Activated naive CD4-positive, alpha-beta T cell treated with anti-CD3 and anti-CD28 coated beads, Interleukin-2, amount 50 U/mL, for 72 hours (primary cell): ENCODE measurements at places on chromosomes 2 and 18. TPM values are rescaled to one million over a fixed set of nuclear protein-coding genes. Genes with fewer than 3 reads are reported as not detected.

Gene DSG1
- not detected for total RNA-seq

Gene NTSR2
- not detected for total RNA-seq

Gene GCKR
- not detected for total RNA-seq

Gene BIN1
- total RNA-seq, result 98.3 TPM

- no peak for DNase-seq
Measured at GRCh38 chr2:6352247-6352646, 513.5 kb downstream of the CMPK2 start.

DNA sequence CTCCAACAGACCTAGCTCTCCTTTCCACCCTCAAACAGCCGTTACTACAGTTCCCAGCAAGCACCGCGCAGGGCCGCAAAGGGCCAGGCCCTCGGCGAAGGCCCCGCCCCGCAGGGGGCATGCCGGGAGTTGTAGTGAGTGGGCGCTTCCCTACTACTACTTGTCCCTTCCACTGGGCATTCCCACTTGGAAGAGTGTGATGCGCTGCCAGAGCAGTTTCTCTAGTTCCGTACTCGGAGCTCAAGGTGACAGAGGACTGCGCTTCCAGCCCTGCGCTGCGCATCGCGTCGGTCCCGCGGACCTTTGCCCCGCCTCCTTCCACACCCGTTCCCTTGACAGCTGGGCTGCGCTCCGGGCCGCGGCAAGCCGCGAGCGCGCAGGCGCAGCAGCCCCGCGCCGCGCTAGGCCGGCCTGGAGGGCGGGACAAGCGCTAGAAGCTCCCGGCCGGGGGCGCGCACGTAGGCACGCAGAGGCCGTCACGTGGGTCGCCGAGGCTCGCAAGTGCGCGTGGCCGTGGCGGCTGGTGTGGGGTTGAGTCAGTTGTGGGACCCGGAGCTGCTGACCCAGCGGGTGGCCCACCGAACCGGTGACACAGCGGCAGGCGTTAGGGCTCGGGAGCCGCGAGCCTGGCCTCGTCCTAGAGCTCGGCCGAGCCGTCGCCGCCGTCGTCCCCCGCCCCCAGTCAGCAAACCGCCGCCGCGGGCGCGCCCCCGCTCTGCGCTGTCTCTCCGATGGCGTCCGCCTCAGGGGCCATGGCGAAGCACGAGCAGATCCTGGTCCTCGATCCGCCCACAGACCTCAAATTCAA is at the start of gene VAPA:
VAPA (plus strand) TSS at position 491 of the 808 bp plus-strand sequence; CDS start at position 732, 241 bp downstream.
- DNase-seq, result peak; percentile 91

DNA sequence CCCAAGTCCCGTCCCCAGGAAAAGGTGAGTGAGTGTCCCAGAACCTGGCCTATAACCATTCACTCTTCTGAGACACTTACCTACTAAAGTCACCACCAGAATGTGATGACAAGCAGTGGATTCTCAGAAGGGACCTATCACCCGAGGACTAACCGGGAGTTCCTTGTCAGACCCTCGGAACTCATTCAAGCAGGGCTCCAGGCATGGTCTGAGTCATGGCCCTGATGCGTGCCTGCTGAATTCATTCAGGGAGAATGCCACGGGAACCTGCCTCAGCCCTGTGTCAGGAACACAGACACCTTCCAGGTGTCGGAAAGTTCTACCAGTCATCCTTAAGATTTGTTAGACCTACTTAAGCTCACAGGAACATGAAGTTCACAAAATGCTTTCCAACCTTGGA is 29.8 kb downstream of the ALPK2 start:
- DNase-seq, result no peak

DNA sequence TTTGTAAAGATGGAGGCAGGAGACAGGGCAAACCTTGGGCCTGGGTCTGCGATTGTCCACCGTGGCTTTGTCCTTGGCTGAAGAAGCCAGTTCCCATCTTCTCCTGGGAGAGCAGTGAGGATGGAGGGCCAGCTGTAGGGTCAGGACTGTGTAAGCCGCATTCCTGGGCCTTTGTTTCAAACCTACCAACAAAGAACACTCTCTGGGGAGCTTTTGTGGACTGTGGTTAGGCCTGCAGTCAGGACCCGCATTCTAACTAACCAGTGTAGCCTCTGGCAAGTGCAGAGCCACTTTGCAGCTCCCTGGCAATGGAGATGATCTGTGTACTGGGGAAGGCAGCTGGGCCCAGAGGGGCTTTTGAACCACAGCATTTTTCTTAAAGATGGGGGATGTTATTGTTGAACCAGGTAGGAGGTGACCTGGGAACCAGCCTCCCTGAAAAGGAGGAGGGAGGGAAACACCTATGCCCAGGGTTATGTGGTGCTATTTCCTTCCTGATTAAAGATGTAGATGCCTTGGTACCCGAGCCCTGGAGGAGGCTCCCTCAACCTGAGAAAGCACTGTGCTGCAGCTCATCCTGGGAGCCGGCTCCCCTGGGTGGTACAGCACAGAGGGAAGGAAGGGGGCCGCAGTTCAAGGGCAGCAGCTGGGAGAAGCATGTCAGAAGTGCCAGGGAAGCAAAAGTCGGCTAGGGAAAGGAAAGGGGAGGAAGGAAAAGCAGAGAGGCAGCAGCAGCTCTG is 12.7 kb upstream of the SMAD4 start:
- DNase-seq, result no peak

GRCh38 chr2:128520791-128521190 is 202.1 kb upstream of the HS6ST1 start:
- DNase-seq, result peak; percentile 68

DNA sequence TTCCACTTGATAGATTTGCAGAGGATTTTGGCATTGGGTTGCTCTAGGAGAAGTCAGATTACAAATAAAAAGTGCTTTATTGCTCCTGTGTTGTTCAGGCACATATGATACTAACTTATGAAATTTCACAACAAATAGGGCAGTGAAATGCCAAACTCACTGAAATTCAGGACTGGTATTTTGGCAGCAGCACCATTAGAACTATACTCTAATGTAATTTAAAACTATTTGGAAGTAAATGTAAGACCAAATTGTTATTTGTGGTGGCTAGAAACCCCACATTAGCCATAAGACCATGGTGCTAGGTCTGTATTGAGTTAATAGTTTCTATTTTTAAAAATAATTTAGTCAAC is 57.2 kb downstream of the SPTBN1 start:
- DNase-seq, result no peak

- DNase-seq, result no peak
Measured at GRCh38 chr2:109322641-109323040, 193.6 kb downstream of the SH3RF3 start.

Gene TDRD15
- total RNA-seq, result not detected

DNA sequence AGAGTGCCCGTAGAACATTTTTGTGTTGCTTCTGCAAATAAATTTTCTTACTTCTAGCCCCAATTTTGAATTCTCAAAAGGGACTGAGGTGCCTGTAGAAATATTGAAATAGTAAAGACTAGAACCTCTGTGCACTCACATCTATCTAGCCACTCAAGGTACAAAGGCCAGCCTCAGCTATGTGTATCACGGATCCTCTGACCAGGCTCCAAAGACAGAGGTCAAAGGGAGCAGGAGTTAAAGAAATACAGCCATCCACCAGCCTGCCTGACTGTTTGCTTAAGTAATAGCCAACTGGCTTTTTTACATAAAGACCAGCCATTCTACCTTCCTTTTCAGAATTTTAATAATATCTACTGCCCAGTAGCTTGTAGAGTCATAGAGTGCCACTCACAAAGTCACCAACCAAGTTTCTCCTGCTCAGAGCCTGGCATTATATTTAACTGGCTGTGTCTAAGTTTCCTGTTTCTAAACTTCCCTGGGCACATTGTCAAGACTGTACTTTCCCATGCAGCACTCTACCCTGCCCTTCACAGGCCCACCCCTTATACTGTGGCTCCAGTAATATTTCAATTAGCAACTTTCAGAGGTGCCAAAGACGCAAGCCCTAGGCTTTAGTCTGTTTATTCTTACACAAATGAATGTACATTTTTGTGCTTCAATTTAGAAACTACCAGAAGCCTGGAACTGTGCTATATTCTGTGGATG is 338.3 kb upstream of the NT5C1B start:
- no peak for DNase-seq

GRCh38 chr2:85433511-85434089 is 15.1 kb downstream of the SH2D6 start:
- DNase-seq, result no peak

DNA sequence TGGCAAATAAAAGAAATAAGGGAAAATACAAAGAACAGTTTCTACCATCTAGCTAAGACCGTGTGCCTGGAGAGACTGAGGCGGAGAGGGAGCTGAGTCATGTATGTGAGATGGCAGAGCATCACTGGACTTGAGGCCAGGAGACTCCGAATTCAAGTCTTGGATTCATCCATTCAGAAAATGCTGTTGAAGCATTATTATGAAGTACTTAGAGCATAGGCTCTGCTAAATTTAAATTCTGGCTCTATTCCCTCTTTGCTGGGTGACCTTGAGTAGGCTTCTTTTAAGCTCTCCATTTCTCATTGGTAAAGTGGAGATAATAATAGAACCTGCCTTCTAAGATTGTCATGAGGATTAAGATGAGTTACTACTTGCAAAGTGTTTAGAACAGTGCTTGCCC is 34.7 kb downstream of the NPHP1 start:
- no peak for DNase-seq

GRCh38 chr2:66578687-66579106 is 143.8 kb downstream of the MEIS1 start:
- DNase-seq, result no peak

- no peak for DNase-seq
Measured at GRCh38 chr2:14551069-14551468, 81.4 kb upstream of the LRATD1 start.

Gene TLX2
- 0.19 TPM for total RNA-seq

DNA sequence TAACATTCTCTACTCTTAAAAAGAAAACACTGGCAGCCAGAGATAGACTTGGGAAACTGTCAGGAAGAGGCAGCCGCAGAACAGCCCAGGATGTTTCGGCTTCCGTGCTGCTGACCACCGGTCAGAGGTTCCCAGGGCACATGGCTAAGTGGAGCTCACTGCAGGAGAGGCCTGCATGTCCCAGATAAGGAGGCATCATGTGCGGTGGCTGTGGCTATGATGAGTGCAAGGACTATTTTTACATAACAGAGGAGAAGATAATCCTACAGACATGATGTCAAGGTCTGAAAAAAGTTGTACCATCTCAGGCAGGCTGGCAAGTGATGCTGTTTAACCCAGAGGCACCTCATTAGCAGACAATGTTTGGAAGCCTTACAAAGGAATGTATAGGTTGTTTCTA is 252.3 kb downstream of the CYRIA start:
- DNase-seq, result no peak

Gene VAMP8
- 135 TPM for total RNA-seq

DNA sequence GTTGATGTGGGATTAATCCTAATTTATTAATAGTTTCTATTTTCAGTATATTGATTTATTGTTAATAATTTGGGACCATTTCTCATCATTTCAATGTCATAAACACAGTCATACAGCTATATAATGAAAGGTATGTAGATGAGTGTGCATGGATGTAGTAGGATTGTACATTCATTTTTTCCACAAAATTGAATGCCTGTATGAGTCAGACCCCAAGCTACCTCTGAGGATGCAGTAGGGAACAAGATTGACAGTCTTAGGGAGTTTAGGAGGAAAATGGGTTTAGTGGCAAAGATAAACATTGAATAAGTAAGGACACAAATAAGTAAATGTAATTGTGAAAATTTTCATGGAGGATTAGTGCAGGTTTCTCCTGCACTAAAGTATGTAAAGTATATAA is 14.1 kb upstream of the TMEFF2 start:
- DNase-seq, result no peak

GRCh38 chr2:219514196-219514761 is at the start of gene ASIC4:
Gene ASIC4, plus strand, starts transcription at chr2:219514482. Its CDS starts 243 bp downstream, at chr2:219514725.
- no peak for DNase-seq

Gene DUSP19
- 3.8 TPM for total RNA-seq

GRCh38 chr2:186683341-186683740 is 10.5 kb upstream of the FAM171B start:
- DNase-seq, result no peak

- no peak for DNase-seq
Measured at GRCh38 chr2:111703759-111704158, 180.2 kb downstream of the ANAPC1 start.

DNA sequence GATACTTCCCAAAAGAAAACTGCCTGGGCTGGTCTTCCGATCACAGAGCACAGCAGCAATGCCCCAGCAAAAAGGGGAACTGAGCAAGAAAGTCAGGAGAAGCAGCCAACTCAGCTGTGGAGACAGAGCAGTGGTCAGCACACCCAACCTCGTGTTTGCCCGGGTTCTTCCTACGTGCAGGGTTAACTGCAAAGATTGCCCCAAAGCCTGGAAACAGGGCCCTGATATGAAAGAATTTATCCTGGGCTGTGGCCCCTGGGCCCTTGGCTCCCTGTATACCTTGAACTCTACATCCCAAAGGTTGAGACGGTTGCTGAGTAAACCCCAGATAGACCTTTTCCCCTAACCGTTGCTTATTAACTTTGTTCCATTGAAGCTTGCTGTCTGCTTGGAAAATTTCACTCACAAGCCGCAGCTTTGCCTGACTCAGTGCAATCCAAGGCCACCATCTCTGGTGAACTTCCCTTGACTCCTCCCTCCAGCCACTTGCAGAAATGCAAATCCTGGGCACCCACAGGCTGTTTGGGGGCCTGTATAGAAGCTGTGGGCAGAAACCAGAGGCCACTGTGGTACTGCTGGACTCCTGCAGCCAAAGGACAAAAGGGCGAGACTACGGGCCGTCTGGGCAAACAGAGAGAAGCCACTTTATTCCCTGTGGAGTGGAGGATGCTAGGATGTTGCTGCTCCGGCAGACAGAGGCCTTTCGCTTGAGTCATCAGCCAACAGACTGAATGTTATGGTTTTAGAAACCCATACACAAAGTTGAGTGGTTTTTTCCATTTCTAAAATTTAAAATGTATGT is 18.2 kb downstream of the NRP2 start:
- DNase-seq, result no peak

DNA sequence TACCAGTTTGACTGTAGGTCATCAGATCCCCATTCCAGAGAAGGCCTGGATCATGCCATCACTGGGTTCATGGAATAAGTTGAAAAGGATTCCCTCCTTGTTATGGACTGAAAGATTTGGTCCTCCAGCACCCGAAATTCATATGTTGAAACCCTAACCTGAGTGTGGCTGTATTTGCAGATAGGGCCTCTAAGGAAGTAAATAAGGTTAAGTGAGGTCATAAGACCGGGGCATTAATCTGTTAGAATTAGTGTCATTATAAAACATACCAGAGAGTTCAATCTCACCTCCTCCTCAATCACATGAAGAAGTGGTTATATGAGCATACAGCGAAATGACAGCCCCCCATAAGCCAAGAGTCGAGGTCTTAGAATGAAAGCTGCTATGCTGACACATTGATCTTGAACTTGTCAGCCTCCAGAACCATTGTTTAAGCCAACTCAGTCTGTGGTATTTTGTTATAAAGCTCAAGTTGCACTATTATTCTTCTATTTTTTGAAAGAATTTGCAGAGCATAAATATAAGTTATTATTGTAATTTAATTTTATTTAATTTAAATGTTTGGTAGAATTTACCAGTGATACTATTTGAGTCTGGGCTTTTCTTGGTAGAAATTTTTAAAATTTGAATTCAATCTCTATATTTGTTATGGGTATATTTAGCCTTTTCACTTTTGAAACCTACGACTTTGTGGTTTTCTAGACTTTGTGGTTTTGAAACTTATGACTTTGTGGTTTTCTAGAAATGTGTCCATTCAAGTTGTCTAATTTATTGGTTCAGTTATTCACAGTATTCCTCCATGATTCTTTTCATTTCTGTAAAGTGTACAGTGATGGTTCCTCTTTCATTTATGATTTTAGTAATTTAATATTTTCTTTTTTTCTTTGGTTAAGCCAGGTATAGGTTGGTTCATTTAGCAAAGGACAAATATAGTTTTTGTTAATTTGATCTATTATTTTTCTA is 1206.7 kb upstream of the CDH2 start:
- DNase-seq, result no peak

- peak; percentile 58 for DNase-seq
Measured at GRCh38 chr2:23436346-23437098, 51.5 kb downstream of the KLHL29 start.

GRCh38 chr2:95158891-95159619 is 593 bp downstream of the ZNF514 start:
- DNase-seq, result peak; percentile 26
